ENCODE measurements at places on chromosomes 13 and 19. TPM values are rescaled to one million over a fixed set of nuclear protein-coding genes. Genes with fewer than 3 reads are reported as not detected.

Gene ERICH6B
- not detected for total RNA-seq

Gene NBEA
- total RNA-seq, result 3.8 TPM

Gene ZNF135
- total RNA-seq, result 0.57 TPM

Gene LHB
- not detected for total RNA-seq

Gene NCAN
- total RNA-seq, result not detected

Gene VAV1
- 83.0 TPM for total RNA-seq

Gene CEACAM3
- not detected for total RNA-seq

Gene ZNF492
- total RNA-seq, result 0.57 TPM

Gene DOCK9
- total RNA-seq, result 119 TPM

Gene CRX
- not detected for total RNA-seq

Gene ZNF728
- total RNA-seq, result not detected

Gene DHX34
- 11.2 TPM for total RNA-seq

Gene AMH
- 0.50 TPM for total RNA-seq

Gene ZNF880
- 11.0 TPM for total RNA-seq

Gene SAMD4B
- 64.2 TPM for total RNA-seq

Gene ZNF415
- not detected for total RNA-seq

Gene FPR3
- total RNA-seq, result not detected

Gene SIGLECL1
- total RNA-seq, result not detected

Gene NXNL1
- total RNA-seq, result not detected

Gene C13orf46
- 18.6 TPM for total RNA-seq

Gene SIX5
- 0.42 TPM for total RNA-seq

Gene MUC16
- not detected for total RNA-seq

Gene NKPD1
- total RNA-seq, result 0.57 TPM
